GM04503 (cell line): ENCODE measurements at places on chromosomes 2 and 18.

DNA sequence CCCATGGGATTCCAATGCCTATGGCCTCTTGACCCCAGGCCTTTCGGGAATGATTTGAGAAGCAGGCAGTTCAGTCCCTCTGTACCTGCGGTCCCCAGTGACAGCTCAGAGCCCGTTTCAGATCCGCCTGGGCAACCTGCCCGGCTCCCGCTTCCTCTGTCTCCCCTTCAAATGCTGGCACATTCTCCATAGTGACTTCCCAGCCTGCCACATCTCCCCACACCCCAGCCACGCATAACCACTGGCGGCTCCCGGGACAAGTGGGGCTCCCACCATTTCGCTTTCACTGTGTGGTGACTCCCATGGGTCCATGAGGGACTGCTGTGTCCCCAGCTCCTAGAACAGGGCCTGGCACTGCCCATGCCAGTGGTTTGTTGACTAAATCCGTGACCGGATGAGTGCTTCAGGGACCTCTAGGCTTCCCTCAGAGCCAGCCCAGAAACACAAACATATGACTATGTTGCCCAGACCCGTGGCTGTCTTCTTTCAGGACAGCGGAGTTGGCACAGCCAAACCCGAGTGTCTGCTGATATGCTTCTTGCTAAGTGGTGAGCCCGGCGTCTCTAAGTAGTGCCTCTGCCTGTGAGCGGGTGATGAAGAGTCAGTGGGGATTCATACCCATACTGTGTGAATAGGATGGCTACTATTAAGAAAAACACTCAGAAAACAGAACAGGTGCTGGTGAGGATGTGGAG lies 91.2 kb downstream of the GLI2 start:
- DNase-seq = no peak

DNA sequence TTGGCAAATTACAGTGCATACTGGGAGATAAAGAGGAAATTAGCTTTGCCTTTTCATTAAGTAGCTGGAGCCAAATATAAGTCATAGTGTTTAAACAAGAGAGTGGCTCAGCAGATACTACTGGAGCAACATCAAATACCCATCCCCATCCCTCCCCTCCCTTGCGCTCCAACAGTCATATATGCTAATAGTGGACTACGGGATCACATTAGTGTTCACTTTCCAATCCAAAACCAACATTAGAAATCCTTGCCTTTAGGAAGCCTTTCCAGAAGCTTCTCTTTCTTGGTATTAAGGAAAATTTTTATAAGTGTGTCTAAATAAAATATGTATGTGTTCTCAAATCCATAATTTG lies 1669.3 kb downstream of the SUCLG1 start:
- no peak for DNase-seq

DNA sequence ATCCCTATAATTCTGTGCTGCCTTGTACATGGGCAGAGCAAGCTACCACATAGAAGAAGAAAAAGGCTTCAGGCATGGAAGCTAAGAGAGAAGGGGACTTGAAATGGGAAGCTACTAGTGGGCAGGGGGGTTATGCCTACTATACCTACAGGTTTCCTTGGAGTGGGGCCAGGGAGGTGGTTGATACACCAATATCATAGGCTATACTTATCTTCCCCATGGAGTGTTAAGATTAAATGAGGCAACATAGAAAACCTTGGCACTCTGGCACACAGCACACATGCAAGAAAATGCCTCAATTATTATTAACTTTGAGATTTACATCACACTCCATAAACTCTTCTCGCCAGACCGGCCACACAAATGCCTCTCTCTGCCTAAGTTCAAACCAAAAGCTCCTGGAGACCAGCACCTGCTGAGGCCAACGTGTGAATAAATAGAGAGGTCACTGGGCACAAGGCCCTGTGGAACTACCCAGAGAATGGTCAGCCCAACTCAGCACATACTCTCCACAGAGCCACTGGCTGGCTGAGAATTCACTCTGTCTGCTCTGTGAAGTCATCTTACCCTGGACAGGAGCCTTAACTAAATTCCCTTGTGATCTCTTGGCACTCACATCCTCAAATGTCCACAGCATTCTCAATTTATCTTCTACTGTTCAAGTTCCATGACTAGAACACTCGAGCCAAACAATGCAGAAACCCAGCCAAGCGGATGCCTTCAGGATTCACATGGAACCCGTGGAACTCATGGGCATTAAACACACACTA lies 498.7 kb downstream of the BCL11A start:
- no peak for DNase-seq

DNA sequence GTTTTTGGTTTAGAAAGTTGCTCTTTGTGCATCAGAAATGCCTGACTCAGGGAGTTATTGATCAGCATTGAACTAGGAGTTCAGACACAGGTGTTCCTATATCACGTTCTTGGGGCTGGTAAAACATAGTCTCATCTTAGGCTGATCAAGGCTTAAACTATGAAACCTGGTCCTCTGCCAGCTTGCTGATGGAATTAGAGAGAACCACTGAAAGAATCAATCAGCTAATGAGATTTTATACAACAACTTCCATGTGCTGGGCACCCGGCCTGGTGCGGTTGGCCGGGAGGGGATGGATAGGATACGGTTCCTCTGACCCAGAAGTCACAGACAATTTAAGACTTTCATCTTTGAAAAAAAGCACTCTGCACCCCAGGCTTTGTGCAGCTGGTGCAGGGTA lies 164.9 kb downstream of the RDH14 start:
- no peak for DNase-seq

DNA sequence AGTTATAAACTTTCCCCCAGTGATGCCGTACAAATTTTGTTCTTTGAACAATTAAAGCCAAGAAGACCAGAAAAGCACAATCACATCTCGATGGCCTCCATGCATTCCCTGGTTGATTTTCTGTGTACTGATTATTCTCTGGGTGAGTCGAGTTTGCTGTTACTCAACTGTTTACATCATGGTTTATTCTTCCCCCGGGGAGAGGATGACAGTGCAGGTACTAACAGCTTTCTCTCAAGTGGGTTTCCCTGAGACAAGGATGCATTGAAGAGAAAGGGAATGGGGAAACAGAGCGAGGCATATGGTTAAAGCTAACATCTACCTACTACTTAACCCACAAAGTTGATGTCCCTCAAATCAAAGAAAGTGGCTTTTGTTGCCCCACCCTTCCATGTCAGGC lies 410.8 kb upstream of the FANCL start:
- no peak for DNase-seq

DNA sequence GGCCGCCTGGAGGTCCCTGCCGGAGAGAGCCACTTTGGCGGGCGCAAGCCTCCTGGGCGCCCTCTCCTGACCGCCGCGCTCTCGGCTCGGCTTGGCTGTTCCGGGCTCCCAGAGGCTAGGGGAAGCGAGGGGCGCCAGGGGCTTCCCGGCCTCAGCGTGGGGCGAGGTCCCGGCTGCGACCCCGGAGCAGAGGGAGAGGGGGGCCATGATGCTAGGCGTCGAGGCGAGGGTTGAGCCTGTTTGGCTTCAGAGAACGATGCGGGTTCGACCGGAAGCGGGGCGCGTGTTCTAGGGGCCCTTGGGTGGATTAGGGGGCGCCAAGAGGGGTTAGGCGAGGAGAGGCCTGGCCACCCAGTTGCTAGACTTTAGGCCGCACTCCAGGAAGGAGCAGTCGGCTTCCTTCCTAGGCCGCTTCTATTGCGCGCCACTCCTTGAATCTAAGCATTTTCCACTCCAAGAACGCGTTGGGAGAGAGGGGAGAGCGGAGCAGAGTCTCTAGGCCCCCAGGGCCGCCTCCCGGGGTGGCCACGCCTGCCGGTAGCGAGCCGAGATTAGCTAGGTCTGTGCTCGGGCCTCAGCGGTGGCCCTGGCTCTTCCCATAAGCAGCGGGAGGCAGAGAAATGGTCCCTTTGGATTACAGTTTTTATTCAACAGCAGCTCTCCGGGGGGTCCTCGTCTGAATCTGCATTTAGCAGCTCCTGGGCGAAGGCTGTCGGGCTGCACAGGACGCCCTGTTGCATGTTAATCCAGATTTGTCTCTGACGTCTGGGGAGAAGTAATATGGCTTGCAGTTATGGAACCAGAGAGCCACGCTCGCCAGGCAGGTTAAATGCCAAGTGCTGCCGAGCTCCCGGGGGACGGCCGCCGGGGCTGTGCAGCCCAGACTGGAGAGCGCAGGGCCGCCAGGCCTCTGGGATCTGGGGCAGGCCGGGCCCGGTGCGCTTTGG lies 11.3 kb downstream of the MEIS1 start:
- DNase-seq = peak; percentile 37

DNA sequence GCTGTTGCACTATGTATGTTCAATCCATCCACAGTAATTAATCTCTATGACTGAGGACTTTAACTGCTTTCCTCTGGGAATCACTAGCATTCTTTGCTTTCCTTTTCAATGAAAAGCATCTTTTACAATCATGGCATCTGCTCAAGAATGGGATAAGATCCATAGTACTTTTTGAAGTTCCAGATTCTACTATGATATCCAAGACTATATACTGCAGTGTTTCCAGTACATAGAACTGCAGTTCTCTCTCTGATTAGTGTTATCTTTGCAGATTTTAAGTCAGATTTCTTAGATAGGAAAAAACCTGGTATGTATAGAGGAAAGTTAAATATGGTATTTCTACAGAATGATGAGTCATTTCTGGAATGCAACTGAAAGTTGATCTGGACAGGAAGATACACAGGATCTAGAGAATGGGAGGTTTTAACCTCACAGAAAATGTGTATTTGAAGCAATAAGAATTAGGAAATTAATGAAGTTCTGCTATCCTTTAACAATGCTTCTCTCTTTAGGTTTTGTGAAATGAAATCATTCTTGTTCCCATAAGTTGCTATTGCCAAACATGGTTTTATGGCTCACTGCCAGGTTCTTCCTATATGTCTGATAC lies 670.7 kb downstream of the ERBB4 start:
- DNase-seq = no peak

GRCh38 chr2:52477166-52477565 lies 1290.4 kb upstream of the CHAC2 start:
- DNase-seq = no peak

DNA sequence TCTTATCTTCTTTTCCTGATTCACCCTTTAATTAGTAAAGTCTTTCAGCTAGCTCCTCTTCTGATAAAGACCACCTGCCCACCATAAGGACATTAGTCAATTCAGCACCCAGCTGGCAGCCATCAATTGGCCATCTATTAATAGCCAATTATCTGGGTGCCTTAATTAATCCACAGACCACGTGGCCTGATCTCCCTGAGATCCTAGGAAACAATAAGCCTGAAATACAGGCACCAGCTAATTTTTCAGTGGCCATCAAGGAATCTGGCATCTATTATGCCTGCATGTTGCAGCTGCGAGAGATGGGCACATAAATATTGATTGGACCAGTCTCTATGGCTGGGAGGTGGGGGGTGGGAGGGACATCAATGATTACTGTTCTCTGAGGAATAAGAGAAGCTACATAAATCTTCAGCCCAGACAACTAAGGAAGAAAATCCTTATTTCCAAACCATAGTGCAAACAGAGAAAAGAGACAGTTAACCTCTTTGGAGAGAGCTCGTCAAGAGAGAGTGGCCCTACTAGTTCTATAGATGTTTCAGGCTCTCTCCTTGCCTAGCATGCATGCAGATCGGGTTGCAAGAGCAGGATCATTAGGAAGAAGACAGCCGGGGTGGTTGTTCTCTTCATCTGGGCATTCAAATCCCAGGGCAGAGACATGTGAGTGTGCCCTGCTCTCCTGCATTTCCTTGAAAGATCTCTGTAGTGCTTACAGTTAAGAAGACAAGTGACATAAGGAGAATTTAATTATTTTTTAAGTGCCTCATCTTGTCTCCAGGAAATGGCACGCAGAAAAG lies 8.7 kb downstream of the GALNT14 start:
- no peak for DNase-seq

- DNase-seq = no peak
Observed at GRCh38 chr2:109646961-109647360, 32.8 kb downstream of the SOWAHC start.

GRCh38 chr2:53530126-53530525 lies 237.5 kb upstream of the CHAC2 start:
- no peak for DNase-seq

- no peak for DNase-seq
Observed at GRCh38 chr18:65423776-65424175, 327.0 kb upstream of the CDH7 start.
